ENCODE measurements at places on chromosomes 5 and 9.

GRCh38 chr5:180130876-180131740, 59.5 kb upstream of the RNF130 start:
- DNase-seq: no peak

GRCh38 chr5:170476704-170477103, 27.1 kb upstream of the KCNIP1 start:
- no peak for DNase-seq

GRCh38 chr5:134063188-134063820, 51.2 kb upstream of the TCF7 start:
- no peak for DNase-seq

DNA sequence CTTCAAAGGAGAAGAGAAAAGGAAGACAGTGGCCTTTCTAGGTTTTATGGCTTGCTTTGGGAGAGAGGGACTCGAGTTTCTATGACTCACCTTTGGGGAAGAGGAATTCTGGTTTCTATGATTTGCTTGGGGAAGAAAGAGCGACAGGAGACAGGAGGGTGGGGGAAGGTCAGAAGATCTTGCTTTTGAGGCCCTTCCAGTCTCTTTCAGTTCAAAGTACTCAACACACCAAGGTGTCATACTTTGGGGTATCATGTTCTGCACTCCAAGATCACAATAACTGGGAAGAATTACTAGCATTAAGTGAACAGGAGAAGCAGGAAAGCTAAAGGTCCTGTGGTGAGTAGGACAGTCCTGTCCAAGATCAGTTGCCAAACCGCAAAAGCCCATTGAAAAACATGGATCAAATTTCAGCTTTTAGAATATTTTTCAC, 324.5 kb downstream of the ARHGEF28 start:
- DNase-seq: no peak

GRCh38 chr9:109498195-109499092, at the start of gene PTPN3:
TSS of gene PTPN3 (minus strand) at chr9:109498307. CDS start at chr9:109463434, 34,873 bp downstream.
- no peak for DNase-seq

- DNase-seq: no peak
These were observed 3.9 kb downstream of the EGFL7 start for GRCh38 chr9:136666372-136667213.

DNA sequence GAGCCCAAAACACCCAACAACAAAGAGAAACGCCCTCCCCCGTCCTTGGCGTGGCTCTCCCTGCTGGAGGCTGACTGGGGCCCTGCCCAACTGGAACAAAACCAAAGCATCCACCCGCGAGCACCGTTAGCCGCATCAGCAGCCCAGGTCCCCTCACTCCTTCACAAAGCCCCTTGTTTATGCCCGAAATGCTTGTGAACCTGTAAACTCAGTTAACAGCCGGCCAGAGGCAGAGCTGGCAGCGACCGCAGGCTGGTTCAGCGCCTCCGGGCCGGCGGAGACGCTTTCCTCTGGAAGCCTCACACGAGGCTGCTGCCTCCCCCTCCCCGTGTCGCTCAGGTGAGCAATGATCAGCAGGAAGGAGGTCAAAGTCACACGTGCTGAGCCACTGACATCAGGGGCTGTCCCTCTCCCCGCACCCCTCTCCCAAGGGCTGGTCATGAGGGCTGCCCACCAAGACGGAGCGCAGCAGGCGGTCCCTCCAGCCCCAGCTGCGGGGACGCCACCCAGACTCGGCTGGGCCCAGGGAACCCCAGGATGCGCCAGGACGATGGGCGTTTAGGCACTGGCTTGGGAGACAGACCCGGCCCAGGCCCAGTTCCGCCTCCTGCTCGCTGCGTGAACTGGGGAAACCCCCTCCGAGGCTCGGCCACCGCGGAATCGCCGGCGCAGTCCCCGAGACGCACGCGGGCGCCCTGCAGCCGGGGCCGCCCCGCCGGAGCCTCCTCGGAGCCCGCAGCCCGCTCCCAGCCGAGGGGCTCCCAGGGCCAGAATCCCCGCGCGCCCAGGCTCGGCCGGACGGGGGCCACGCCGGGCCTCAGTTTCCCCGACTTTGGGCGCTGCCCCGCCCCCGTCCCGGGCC, 563 bp downstream of the SNAPC4 start:
- no peak for DNase-seq
